ENCODE measurements at places on chromosomes 13 and 19. TPM values are rescaled to one million over a fixed set of nuclear protein-coding genes. Genes with fewer than 3 reads are reported as not detected.

GRCh38 chr19:8358948-8359347 is 5.0 kb upstream of the ANGPTL4 start:
- no peak for DNase-seq

GRCh38 chr19:40607311-40608239 is 6.4 kb downstream of the LTBP4 start:
- peak; percentile 84 for DNase-seq

GRCh38 chr19:42552086-42553065 is 24.1 kb upstream of the CEACAM1 start:
- DNase-seq, result no peak

DNA sequence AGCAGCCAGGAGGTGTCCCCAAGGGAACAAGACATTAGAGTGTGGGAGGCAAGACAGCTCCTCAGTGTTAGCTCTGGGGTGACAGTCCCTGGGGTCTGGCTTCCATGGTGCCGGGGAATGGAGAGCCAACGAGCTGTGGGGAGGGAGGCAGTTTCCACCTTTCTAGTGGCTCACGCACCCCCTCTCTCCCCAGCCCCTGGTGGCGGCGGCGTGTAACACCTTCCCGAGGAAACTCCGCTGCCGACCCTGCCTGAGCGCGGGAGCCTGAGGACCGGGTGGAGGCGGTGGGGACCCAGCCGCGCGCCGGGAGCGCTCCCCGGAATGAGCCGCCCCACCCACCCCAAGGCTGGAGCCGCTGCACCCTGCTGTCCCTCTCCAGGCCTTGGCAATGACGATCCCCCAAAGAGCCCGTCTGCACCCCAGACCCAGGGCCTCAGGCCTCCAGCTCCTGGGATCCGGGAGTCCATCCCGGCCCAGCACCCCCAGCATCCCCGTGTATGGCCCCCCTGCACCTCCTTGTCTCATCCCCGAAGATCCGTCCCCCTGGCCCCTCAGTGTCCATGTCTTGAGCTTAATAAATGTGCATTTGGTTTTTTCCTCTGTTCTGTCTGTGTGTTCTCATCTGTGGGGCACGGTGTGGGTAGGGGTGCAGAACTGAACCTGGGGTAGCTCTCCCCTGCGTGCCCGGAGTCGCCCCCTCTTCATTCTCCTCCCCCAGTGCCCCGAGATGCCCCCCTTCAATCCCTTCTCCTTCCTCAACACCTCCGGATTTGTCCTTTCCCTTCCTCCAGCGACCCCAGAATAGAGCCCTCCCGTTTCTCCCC is 622 bp upstream of the FXYD5 start:
- peak; percentile 55 for DNase-seq

- no peak for DNase-seq
Measured at GRCh38 chr13:40456979-40457553, 209.4 kb downstream of the FOXO1 start.

Gene CGB3
- not detected for total RNA-seq

Gene LACC1
- total RNA-seq, result 10.8 TPM

Gene PROZ
- not detected for total RNA-seq

GRCh38 chr13:25874064-25874737 is 177.6 kb downstream of the SHISA2 start:
- no peak for DNase-seq

Gene SHISA7
- total RNA-seq, result not detected

Gene SOX21
- not detected for total RNA-seq

- no peak for DNase-seq
Measured at GRCh38 chr19:2214251-2214650, 21.9 kb downstream of the PLEKHJ1 start.

DNA sequence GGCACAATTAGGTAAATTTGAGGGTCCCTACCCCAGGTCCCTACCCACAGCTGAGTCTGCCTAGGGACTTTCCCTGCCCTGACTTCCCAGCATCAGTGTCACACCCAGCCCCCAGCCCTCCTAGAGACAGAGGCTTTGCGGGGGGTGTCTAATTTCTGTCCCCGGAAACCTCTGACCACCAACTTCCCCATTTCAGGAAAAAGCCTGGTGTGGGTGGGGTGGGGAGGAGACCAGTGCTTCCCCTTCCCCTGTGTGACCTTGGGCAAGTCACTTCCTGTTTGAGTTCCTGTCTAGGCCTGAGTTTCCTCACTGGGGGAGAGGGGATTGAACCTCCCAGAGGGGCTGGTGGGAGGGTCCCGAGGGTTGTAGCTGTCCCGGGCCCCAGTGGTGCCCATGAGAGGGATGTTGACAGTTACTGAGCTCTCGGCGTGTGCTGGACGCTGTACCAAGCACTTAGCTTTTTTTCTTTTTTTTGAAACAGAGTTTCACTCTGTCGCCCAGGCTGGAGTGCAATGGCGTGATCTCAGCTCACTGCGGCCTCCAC is 7.9 kb downstream of the VASP start:
- peak; percentile 81 for DNase-seq

GRCh38 chr13:34864671-34865070 is 77.4 kb upstream of the NBEA start:
- no peak for DNase-seq

Gene ICAM5
- total RNA-seq, result 0.76 TPM

Gene CARS2
- 38.4 TPM for total RNA-seq

- peak; percentile 70 for DNase-seq
Measured at GRCh38 chr19:1651568-1652291, 685 bp downstream of the TCF3 start.

GRCh38 chr19:4455719-4456475 is 1.7 kb downstream of the UBXN6 start:
- DNase-seq, result no peak

Gene SIGLEC8
- total RNA-seq, result 0.49 TPM

DNA sequence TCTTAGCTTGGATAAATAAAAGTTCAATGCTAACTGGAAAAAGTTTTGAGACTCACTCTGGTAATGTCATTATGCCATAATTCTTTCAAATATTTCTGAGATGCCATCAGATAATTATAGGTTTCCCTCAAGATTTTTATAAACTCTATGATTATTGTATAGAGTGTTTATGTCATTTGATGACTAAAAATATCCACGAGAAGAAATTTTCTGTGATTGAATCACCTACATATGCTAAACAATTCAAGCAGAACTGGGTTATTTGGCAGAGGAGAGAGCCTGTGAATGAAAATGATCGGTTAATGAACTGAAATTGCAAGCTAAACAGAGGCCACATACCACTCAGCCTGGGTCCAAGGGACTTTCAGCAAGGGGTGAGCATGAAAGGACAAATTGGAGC is 92.6 kb upstream of the TSC22D1 start:
- no peak for DNase-seq

- DNase-seq, result no peak
Measured at GRCh38 chr13:20131057-20131832, 29.6 kb downstream of the GJA3 start.

Gene CLIP3
- total RNA-seq, result 3.1 TPM

Gene BLVRB
- 77.4 TPM for total RNA-seq

Gene ADAMTS10
- total RNA-seq, result 4.2 TPM

- no peak for DNase-seq
Measured at GRCh38 chr13:72757792-72758535, 23.7 kb downstream of the DIS3 start.

DNA sequence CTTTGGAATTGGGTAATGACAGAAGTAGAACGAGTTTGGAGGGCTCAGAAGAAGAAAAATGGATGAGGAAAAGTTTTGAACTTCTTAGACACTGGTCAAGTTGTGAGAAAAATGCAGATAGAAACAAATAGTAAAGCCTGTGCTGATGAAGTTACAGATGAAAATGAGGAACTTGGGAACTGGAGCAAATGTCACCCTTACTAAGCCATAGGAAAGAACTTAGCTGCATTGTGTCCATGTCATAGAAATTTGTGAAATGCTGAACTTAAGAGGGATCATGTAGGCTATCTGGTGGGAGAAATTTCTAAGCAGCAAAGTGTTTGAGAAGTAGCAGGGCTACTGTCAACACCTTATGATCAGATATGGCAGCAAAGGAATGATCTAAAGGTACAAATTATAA is 289.2 kb upstream of the PCDH9 start:
- DNase-seq, result no peak

DNA sequence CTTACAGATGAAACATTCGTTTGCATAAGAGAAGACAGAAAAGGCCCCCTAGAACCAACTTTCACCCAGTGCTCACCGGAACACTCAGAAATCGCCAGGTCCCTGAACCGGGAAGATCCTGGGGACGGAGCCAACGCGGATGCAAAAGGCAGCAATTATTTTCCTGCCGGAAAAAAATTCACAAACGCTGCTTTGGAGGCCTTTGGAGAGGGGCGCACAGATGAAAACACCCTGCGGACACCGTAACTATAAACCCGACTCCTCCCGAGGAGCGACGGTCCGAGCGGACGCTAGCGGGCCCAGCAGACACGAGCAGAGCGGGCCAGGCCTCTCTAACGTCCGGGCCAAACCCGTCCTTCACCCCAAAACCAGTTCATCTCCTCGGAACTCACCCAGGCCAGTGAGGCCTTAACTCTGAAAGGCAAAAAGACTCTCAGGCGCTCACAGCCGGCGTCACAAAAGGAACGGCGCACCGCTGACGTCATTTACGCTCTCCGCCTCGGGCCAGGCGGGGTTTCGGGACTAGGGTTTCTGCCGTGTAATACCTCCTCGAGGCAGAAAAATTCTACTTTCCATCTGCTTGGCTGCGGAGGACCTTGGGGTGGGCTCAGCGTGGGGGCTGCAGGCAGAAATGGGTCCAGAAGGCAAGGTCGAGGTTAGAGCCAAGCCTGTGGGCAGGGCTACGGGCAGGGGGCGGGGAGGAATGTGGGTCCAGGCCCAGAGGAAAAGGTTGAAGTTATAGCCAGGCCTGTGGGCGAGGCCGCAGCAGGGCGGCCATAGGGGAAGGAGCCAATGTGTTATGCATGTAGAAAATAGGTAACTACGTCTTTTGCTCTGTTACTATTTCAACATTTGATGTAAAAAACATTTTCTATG is at the start of gene ZNF426:
ZNF426 (minus strand) TSS at position 463 of the 876 bp plus-strand sequence. CDS start 2,413 bp downstream, outside the sequence.
- DNase-seq, result peak; percentile 87

DNA sequence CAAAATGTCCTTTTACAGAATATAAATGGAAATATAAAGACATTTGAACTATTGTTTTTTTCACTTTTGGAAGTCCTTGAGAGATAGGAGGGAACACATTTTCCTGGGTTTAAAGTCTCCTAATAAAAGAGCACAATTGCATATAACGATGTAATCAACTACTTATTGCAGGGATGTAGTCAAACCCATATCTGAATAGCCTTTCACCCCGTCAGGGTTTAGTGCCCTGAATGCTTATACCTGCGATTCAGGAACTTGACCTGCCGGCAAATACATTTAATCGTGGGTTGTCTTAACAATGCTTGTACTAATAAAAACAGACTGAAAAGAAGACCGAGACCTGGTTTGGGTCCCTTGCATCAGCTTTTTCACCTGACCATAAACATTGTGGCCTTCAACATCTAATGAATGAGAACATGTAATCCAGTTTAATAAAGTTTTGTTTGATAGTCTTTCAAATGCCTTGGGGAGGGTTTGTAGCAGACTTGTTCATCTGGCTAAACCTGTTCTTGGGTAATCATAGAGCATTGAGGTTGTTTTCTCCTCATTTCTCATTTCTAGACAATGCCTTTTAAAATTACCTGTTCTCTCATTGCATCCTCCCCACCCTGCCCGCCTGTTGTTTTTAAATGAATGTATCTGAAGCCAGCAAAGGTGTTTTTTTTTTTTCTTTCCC is 7.0 kb downstream of the KLF5 start:
- no peak for DNase-seq

Gene LIPE
- total RNA-seq, result 7.1 TPM

Gene OR7C1
- not detected for total RNA-seq

DNA sequence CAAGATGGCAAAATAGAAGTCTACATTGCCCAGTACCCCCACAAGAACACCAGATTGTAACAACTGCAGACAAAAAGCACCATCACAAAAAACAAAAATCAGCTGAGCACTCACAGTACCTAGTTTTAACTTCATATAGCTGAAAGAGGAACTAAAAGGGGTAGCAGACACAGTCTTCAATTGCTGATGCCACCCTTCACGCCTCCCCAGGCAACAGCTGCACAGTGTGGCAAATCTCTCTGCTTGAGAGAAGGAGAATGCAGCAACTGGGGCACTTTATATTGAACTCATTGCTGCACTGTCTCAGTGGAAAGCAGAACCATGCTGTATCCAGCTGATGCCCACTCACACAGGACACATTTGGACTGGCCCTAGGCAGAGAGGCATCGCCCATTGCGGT is 2714.5 kb upstream of the PCDH20 start:
- no peak for DNase-seq

DNA sequence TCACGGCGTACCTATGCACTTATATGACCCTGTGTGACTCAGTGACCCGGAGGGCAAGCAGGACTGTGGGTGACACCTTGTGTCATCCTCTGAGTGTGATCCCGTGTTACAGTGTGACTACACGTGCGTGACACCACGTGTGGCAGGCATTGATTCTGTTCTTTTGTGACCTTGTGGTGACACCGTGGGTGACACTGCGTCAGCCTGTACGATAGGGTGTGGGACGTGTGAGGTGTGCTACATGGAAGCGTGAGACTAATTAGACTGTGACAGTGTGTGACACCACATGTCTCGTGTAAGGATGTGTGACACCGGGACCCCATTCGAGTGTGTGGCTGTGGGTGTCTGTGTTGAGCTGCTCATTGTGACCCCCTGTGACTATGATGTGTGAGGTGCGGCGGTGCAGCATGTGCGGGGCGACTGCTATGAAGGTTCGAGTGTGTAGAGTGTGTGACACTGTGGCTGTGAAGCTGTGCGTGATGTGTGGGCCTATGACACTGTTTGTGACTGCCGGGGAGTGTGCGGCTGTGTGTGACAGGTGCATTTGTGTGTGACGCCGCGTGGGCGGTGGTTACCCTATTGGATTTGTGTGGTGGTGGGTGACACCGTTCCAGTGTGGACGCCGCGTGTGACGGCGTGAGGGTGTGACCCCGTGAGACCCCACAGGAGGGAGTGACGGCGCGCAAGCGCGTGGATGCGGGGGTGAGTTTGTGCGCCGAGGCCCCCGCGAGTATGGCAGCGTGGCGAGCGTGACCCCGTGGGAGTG is 399 bp upstream of the SPTBN4 start:
- peak; percentile 51 for DNase-seq

- no peak for DNase-seq
Measured at GRCh38 chr19:41927497-41928192, 604 bp downstream of the ERFL start.

Gene ZNF584
- 7.8 TPM for total RNA-seq

DNA sequence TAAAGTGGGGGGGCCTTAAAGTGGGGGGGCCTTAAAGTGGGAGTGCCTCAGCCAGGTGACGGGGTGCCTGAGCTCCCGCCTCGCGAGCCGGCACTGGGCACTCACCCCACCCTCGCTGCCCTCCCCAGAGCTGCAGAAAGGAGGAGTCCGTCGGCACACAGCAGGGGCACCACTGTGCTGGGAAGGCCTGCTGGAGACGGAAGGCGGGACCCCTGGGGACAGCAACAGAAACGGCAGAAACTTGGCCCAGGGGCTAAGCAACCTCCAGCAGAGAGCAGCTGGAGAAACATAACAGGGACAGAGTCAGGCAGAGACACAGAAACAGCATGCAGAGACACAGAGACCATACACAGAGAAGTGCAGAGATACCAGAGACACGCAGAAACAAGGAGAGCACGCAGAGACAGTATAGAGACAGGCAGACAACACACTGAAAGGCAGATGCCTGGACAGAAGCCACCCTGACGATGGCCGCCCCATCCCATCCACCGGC is 7.9 kb downstream of the CFD start:
- no peak for DNase-seq

Gene KRTDAP
- total RNA-seq, result not detected

Gene SLC5A5
- not detected for total RNA-seq

- no peak for DNase-seq
Measured at GRCh38 chr13:99757756-99758459, 213.7 kb downstream of the ZIC5 start.

- DNase-seq, result no peak
Measured at GRCh38 chr13:36752673-36753072, 66.3 kb upstream of the RFXAP start.
